ENCODE measurements at places on chromosomes 13 and 19.

GRCh38 chr13:105971738-105972137, 563.7 kb downstream of the EFNB2 start:
- DNase-seq = no peak

DNA sequence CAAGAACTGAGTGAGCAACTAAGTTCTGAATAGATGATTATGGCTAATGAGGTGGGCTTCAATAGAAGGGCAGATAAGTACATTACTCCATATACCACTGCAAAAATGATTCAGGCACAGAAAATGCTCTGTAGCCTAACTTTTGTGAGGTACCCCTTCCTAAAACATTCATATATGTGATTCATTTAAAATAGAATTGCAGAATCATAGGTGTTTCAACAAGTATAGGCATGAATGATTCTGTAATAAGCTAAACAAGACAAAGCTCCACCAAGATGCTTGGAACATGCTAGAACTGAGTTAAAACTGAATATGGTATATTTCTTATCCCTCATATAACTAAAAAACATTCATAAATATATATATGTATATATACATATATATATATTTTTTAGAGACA, 12.1 kb downstream of the KBTBD7 start:
- no peak for DNase-seq

DNA sequence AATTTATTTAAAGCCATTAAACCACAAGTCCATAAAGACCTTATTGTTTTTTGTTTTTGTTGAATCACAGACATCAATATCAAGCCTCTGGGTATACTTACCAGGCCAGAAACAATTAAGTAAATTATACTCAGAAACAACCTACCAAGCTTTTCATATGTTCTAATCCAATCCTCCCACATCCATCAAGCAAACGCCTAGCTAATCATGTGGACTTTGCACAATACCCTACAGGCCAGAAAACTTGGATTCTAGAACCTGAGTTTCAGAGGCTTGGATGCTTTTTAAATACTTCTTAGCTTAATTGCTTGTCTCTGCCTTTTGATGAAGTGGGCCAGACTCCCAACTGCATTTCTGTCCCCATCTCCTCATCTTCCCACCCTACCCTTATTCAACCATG, 39.9 kb downstream of the TGDS start:
- DNase-seq = no peak

- DNase-seq = no peak
Observed at GRCh38 chr19:33379151-33379829, 5.8 kb downstream of the CEBPG start.

GRCh38 chr19:20661150-20661819, at the start of gene ZNF626:
TSS of gene ZNF626 (minus strand) at chr19:20661571. CDS start at chr19:20661446, 125 bp downstream.
- DNase-seq = peak; percentile 90

DNA sequence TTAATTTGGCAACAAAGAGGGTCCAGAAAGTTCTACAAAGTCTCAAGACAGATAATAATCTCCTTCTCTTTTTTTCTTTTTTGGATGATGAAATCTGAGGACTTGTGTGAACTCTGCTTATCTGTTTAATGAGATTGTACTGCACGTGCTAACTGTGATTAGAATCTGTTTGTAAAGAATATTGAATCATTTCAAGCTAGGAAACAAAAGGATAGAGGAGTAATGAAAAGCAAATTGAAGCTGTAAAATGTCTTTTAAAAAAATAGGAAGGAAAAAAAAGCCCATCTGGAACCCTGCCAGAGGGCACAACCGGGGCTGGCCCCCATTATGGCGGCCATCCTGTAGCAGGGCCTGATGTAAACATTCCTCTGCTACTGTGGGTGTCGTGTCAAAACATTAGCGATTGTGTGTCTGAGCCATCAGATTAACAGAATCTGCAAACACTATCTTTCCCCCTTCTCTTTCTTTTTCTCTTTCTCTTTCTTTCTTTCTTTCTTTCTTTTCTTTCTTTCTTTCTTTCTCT, 83.0 kb downstream of the FLT1 start:
- DNase-seq = no peak

GRCh38 chr13:109790942-109791605, 4.7 kb upstream of the IRS2 start:
- DNase-seq = no peak

DNA sequence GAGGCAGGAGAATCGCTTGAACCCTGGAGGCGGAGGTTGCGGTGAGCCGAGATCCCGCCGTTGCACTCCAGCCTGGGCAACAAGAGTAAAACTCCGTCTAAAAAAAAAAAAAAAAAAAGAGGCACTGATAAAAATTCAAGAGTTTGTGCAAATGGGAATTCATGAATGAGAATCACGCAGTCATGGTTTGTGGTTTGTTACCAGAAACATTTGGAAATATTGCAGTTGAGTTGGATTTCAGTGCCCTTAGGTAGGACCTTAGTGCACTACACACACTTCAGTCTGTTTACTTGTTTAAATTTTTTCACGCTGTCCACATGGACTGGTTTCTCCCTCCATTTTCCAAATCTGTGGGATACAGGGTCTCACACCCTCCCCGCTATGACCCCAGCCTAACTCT, 28.4 kb downstream of the ZNF844 start:
- DNase-seq = no peak

DNA sequence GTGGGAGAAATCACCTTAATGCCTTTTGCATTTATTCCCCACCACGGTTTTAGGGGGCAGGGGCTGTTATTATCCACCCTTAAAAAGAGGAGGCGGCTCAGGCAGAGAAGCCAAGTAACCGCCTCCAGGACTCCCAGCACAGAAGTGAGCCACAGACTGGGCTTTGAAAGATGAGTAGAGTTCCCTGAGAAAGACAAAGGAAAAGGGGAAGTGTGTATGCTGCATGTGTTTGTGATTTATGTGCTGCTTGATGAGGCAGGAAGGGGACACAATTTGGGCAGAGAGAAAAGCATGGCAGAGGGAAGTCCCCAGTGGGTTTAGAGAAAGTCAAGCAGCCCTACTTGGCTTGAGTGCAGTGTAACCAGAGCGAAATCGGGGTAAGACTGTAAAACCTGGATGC, 85.0 kb downstream of the DOCK9 start:
- no peak for DNase-seq
